ENCODE measurements at places on chromosomes 13 and 19.

GRCh38 chr13:45396533-45397095, 21.6 kb downstream of the SLC25A30 start:
- no peak for DNase-seq

- DNase-seq: no peak
Observed at GRCh38 chr13:40963927-40964326, 55.2 kb downstream of the ELF1 start.

- no peak for DNase-seq
Observed at GRCh38 chr19:15669440-15669839, 3.4 kb upstream of the CYP4F12 start.

GRCh38 chr13:112903071-112903577, 65.9 kb upstream of the MCF2L start:
- no peak for DNase-seq

GRCh38 chr19:18764591-18765051, 26.5 kb downstream of the COMP start:
- no peak for DNase-seq
